ENCODE measurements at places on chromosomes 16 and 17. TPM values are rescaled to one million over a fixed set of nuclear protein-coding genes. Genes with fewer than 3 reads are reported as not detected.

The P2RX5 gene
- 0.97 TPM for polyA plus RNA-seq

The NRN1L gene
- 0.41 TPM for polyA plus RNA-seq

The ODAD4 gene
- 1.1 TPM for polyA plus RNA-seq

The FZD2 gene
- 35.1 TPM for polyA plus RNA-seq

The ZNF821 gene
- 7.7 TPM for polyA plus RNA-seq

The KRT36 gene
- polyA plus RNA-seq = not detected

DNA sequence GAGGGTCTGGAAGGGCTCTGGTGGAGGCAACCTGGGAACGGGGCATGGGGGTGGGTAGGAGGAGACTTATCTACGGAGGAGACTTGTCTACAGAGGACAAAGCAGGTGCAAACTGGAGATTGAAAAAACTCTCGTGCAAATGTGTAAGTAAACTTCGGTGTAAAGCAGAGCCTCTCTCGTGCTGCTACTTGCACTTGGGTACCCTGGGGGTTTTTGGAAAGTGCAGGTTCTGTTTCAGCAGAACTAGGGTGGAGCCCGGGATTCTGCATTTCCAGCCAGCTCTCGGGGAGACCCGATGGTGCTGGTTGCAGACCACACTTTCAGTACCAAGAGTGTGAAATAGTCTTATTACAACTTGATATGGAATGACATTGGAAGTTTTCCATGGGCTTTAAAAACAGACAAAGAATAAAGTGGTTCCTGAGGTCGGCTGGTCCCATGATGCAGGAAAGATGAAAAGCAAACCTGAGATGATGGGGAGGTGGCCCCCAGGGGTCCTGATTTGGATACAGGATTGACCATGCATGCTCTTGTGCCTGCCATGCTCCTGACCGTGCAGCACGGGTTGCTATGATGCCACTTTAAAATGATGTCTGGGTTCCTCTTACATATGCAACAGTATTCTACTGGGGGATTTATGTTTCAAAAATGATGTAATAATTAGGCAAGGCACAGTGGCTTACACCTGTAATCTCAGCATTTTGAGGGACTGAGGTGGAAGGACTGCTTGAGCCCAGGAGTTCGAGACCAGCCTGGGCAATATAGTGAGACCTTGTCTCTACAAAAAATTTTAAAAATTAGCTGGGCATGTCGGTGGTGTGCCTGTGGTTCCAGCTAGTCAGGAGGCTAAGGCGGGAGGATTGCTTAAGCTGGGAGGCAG lies 69.3 kb downstream of the IRF8 start:
- peaks cover 67% of the 10 kb centered on the region for H3K27me3 ChIP-seq
- H3K4me3 ChIP-seq = no peak overlapping the region
- H3K27ac ChIP-seq = no peak overlapping the region
- H3K4me1 ChIP-seq = no peaks in the 10 kb centered on the region

DNA sequence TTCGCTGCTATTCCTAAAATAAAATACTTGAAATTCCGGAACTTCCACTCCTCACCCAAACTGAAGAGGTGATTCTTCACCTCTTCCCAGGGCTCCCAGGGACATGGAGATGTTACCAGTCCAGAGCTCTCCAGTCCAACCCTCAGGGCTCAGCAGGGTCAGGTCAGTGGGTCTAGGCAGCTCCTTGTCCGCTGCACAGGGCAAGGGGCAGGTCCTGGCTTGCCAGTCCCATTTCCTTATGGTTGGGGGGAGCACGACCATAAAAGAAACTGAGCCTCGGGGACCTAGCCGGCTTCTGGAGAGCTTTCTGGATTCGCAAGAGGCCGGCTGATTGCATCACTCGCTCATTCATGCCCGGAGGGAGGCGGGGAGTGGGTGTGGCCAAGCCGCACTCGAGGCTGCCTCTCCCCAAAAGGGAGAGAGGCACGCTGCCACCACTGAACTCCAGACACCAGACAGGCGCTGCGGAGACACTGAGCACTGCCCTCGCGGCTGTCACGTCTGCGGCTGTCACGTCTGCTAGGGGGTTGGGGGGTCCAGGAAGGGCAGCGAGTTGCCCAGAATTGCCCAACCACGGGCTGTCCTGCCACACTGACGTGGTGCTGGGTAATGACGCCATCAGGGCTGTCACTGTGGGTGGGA lies 15.8 kb downstream of the SLC7A5 start:
- H3K36me3 ChIP-seq = peaks cover 3% of the 10 kb centered on the region
- H3K27ac ChIP-seq = peak overlapping the region; percentile 94
- DNase-seq = peak; percentile 90
- peak overlapping the region; percentile 34 for H3K4me3 ChIP-seq

- no peak for DNase-seq
- H3K36me3 ChIP-seq = peaks cover 32% of the 10 kb centered on the region
- 0 out of 2 replicates have a peak, but pooled peaks cover 6% of the 10 kb centered on the region for H3K4me1 ChIP-seq
- no peak overlapping the region for H3K4me3 ChIP-seq
Observed at GRCh38 chr17:15511142-15511541, 43.7 kb upstream of the CDRT4 start.

- no peak overlapping the region for H3K27ac ChIP-seq
- no peaks in the 10 kb centered on the region for H3K36me3 ChIP-seq
- peak overlapping the region; percentile 93 for H3K4me3 ChIP-seq
- no peak for DNase-seq
Observed at GRCh38 chr16:14303639-14304394, 232.7 kb downstream of the MRTFB start.

Data from SK-N-SH (cell line).